Foreskin fibroblast (primary cell): ENCODE measurements at places on chromosomes 3 and 15.
A peak's percentile ranks its signal among the peaks of the same experiment; 100 is the strongest.

DNA sequence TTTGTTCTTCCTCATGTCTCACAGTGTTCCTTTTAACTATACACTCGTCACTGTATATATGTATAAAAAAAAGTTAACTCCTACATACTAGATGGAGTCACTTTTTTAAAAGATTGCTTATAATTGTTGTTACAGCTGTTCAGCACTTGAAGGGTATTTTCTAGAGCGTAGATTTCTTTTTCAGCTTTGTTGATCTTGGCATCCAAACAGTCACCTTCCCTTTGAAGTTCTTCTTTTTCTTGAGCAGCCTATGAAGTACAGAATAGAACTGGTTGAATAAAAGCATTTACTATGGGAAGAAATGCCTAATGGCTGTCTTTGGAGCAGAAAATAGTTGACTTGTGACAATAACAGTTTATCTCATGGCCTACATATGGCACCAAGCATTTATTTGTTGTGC, 17.8 kb downstream of the TTC14 start:
- no peak for DNase-seq

- DNase-seq: peak; percentile 67
Measured at GRCh38 chr3:157844800-157845565, 261.2 kb downstream of the SHOX2 start.

GRCh38 chr15:63029676-63030075, 12.9 kb upstream of the TPM1 start:
- peak; percentile 19 for DNase-seq

DNA sequence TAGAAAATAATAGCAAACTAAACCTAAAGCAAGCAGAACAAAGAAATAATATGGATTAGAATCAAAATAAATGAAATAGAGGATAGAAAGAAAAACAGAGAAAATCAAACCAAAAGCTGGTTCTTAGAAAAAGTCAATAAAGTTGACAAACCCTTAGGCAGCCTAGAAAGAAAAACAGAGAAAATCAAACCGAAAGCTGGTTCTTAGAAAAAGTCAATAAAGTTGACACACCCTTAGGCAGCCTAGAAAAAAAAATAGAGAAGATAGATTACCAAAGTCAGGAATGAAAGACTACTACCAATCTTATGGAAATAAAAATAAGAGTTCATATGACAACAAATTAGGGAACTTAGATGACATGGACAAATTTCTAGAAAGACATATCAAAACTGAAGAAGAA, 142.4 kb downstream of the LRRC28 start:
- DNase-seq: no peak

DNA sequence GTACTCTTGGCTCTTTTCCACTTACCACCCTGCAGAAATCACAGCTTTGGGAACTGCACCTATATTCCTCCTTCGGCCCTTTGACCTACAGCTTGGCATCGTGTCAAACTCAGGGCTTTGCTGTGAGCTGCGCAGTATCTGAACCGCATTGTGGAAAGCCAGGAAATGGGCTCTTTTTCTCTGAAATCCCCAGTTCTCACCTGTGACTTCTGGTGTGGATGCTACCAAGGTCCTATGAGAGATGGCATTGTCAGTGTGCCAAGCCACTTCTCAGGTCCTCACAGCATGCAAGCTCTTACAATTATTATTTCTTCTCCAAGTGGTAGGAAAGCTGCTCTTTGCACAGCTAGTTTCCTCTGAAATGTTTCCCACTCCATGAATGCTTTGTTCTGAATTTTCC, 450.6 kb upstream of the TBL1XR1 start:
- DNase-seq: no peak

DNA sequence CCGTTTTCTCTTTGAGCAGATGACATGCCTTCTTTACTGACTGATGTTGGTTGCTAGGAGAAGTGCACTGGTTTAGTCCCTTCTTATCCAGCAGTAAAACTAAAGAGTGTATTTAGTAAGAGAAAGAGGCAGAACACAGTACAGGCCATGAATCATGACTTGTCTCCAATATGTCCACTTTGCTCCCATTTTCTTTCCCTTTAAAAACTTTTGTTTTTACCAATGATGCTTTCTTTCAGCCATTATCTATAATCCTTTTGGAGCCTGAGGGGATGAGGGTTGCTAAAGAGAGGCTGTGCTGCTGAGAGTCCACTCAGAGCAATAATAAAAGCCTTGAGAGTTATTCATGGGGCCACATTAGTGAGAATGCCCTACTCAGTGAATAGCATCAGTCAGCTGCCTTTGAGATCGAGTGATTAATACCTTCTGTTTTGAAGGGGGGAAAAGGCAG, 12.2 kb downstream of the ROBO2 start:
- DNase-seq: no peak

DNA sequence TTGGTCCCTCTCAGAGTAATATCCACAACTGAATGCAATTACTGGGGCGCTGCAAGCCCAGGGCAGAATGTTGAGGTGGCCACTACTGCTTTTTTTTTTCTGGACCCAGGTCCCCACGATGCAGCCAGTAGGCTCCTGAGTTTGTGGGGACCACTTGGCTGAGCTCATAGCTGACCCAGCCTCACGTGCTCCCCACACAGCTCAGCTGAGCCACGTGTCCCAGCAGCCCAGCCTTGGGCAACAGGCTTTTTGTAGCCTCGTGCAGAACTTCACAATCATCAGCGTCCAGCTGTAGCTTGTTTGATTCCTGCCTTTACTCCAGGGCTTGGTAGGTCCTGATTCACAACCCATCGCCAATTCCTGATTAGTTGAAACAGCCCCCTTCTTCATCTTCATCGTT, 117.3 kb downstream of the ETFA start:
- DNase-seq: peak; percentile 71

DNA sequence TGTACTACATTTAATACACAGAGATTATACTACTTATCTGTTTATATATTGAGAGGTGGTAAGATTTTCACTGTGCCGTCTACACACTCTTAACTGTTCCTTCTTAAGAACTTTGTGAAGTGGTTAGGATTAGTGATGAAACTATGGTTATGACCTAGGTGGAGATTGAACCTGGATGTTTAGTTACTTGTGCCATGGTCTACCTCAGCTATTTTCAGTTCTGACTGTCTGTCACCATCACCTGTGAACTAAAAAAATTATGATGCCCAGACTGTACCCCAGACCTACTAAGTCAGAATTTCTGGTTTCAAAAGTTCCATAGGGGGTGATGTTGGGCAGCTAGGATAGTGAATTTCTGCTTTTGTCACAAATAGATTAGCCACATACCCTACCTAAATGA, 6.4 kb downstream of the RASA2 start:
- no peak for DNase-seq

- DNase-seq: no peak
Measured at GRCh38 chr3:32888739-32889138, 62.7 kb upstream of the CCR4 start.

DNA sequence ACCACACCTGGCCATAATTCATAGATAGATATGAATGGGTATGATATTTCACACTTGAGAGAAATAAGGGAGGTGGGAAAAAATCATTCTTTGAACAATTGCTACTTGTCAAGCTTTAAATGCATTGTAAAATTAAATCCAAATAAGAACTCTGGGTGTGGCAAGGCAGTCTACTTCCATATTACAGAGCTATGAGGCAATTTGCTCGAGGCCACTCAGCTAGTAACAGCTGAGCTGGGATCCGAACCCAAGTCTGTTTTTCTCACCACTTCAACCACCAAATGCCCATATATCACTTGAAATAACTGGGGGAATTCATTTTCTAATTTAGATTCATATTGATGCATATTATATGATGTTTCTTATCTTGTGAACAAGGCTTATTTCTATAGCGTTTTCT, 482.2 kb upstream of the ADAMTS9 start:
- peak; percentile 32 for DNase-seq

DNA sequence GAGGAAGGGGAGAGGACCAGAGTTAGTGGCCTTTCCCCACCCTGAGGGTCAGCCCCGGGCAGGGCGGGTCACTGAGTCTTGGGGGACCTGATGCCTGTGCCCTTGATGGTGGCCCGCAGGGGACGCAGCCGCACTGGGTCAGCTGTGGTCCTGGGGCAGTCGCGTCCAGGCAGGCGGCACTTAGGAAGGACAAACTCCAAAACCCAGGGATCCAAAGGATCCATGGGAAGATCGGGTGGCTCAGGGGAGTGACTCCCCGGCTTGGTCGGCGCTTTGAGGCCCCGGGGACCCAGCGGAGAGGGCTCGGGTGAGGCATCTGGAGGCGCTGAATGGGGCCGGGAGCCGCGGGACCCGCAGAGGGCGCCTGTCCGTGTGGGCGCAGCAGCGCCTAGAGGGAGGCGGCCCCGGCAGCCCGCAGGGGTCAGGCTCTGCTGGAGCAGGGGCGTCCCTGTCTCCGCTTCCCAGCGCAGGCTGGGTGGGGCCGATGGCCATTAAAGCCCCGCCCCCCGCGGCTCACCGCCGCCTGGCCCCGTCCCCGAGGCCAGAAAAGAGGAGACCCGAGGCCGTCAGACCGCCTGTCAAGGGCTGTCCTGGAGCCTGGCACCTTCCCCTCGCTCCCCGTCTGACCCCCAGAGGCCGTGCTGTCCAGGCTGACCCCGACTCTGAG, 17.5 kb downstream of the CIDEC start:
- DNase-seq: peak; percentile 64

DNA sequence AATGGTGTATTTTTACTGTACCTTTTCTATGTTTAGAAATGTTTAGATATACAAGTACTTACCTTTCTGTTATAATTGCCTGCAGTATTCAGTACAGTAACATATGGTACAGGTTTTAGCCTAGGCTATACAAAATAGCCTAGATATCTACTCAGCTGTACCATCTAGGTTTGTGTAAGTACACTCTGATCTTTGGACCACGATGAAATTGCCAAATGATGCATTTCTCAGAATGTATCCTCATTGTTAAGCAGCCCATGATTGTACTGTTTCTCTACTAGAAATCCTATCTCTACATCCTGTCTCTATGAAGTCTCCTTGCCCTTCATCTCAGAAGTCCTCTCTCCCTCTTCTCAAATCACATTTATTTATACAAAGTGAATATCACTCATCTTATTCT, 32.8 kb upstream of the ZCWPW2 start:
- DNase-seq: no peak

DNA sequence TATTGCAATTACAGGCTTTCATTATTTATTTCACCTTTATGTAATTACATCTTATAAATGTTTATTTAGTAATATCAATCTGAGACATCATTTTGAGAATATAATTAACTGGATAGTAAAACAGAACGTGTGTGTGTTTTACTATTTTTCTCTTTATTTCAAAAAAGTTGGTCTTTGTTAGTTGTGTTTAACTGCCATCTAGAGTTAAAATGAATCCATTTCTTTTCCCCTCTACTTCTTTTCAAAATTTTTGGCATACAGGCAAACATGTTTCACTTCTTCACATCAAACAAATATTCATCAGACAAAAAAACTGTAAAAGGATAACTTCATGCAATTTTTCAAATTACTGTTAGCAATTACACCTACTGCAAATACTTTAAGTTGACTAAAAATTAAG, 61.1 kb downstream of the FEZF2 start:
- no peak for DNase-seq

GRCh38 chr15:71291723-71292122, 176.5 kb downstream of the THSD4 start:
- no peak for DNase-seq

DNA sequence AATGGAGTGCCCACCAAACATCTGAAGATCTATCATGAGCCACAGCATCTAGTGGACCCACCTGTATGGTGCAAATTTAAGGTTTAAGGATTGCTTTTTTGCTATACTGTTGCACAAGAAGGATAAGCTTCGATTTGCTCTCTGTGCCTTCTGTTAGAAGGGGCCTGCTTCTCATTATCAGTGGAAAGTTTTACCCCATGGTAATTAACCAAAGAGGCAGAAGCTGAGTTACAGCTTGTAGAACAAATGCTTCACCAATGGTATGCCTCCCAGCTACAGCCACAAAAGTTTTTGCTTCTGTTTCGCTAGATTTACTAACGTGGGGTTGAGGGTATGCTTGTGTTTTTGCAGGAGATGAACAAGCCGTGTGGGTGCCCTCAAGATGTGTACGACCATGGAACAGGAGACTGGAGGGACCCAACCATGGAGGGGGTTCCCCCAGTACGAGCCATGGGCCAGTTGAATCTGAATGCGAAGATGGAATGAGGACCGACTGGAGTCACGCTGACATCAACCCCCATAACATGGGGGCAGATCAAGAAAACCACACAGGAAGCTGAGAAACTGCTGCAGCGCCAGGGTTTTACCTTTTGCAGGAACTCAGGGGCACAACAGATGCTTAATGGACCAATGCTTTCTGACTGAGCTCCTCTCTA, 43.5 kb downstream of the ACAD9 start:
- no peak for DNase-seq

DNA sequence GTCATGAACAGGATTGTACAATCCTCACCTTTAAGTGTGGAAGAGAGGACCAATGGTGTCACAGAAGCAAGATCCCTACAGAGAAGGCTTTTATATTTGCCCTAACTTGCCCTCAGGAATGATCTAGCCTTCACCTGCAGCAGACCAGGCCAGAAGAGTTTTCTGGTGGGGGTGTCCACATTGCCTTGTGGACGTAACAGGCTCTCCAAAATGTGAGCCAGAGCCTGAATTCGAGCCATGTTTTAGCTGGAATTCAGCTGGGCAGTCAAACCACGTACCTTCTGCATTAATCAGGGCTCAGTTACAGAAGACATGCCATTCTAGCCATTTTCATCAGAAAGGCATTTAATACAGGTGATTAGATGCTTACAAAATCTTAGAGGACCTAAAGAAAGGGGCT, 23.6 kb upstream of the RAB7A start:
- peak; percentile 24 for DNase-seq

DNA sequence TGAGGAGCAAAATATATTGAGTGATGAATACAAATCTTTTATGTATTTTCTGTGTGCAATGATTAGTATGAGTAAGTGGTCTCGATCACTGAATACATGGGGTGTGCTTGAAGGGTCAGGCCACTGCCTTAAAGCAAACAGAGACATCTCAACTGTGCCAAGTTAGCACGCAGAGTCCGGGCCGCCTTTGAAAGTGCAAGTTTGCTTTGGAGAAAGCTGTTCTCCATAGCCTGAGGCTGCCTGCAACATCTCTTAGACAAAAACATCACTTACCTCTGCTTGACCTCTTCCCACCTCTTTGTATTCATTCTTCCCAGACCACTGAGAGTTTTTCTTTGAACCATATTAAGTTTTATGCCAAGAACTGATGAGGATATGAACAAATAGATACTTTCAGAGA, 267.0 kb downstream of the ZBTB20 start:
- DNase-seq: peak; percentile 39

- no peak for DNase-seq
Measured at GRCh38 chr3:138769616-138770015, 65.1 kb downstream of the PIK3CB start.

GRCh38 chr3:102536456-102536855, 101.6 kb downstream of the ZPLD1 start:
- peak; percentile 39 for DNase-seq

GRCh38 chr3:150114873-150115540, 144.3 kb upstream of the PFN2 start:
- DNase-seq: no peak

- no peak for DNase-seq
Measured at GRCh38 chr3:36250191-36250590, 130.1 kb upstream of the STAC start.

DNA sequence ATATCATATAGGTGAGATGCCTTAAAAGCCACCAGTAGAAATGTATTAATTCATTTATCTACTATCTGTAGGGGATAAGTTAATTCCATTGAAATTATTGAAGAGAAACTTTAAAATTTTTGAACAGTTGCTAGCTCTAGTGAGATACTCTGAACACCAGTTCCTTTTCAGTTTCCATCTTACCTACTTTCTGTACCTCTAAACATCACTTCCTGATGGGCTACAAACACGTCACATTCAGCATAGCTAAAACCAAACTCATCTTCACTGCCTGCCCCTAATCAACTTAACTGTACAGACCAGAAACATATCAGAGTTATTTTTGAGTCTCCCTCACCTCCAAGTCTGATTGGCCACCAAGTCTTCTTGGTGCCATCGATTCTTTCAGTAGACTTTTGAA, 88.9 kb downstream of the FEZF2 start:
- no peak for DNase-seq
